ENCODE measurements at places on chromosomes 3 and 15.

GRCh38 chr3:134486577-134487041, 752 bp downstream of the CEP63 start:
- DNase-seq, result no peak

DNA sequence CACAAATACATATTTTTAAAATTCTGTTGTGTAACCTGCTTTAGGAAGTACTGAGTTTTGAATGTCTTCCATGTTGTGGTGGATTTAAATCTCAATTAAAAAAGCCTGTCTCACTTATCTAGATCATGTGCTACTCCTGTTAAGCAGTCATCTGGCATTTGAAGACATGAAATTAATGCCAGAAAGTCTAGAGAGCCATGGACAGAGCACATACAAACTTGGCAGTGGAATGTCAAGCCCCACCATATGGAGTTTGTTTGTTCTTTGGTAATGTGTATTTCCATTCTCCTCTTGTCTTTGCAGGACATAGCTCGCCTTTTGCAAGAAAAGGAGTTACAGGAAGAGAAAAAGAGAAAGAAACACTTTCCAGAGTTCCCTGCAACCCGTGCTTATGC, 39.3 kb upstream of the UTS2B start:
- DNase-seq, result no peak

DNA sequence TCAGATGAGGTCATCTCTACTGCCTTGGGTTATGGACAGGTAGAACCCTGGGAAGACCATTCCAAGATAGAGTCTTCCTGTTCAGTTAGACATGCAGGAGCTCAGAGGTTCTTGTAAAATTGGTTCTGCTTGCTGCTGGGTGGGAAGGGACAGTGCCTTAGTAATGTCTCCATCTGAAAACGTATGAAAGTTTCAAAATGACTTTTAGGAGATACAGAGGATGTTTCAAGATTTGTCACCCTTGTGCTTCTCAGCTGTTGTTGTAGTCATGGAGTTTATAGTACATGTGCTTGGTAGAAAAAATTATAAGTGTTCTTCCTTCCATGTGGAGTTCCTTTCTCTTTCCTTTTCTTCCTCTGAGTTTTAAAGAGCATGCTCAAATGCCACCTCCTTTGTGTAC, 885.2 kb upstream of the CFAP20DC start:
- DNase-seq, result peak; percentile 32

DNA sequence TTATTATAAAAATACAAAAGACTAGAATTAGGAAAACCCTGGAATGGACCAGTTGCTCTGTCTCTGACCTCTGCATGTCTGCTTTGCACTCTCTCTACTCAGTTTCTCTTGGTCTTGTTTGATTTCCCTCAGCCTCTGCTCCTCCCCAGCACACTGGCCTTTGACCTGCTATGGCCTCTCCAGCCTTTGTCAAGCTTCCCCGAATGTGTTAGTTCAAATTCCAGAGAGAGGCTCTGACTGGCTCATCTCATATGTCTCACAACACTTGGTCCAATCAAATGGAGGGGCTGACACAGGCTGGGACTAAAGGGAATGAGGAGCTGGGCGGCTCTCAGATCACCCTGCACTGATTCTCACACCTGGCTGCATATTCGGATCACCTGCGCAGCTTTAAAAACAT, 52.4 kb upstream of the CMTM8 start:
- DNase-seq, result no peak

- no peak for DNase-seq
Measured at GRCh38 chr15:80052597-80053304, 6.7 kb upstream of the ZFAND6 start.

DNA sequence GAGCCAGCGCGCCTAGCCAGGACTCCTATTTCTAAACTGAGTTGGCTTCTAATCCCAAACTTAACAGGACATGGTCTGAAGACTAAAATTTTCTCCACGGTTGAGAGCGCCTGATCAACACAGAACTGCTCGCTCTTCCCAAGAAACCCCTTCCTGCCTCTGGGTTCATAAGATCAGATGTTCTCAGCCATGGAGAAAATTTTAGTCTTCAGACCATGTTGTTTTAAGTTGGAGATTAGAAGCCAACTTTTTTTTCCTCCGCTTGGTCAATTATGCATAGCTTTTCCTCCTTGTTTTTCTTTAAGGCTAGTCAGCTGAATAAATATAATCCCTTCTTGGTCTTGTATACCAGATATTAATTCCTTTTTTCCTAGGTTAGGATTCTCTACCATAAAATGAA, 356.6 kb upstream of the ADAMTS9 start:
- DNase-seq, result no peak

DNA sequence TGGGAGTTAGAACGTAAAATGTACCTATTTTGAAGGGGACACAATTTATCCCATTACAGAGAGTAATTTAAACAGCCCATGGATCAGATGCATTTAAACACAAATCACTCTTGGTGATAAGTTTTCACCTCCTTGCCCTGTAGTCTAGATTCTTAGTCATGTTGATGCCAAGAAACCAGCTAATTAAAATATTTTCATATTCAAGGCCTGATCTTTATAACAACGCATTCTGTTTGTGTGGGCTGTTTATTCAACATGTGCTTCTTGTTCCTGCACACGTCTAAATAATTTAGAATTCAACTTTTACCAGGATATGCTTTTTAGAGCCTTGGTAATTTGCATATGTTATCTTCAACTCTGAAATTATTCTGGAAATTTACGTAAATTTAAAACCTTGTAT, 25.8 kb downstream of the SNX1 start:
- DNase-seq, result no peak

DNA sequence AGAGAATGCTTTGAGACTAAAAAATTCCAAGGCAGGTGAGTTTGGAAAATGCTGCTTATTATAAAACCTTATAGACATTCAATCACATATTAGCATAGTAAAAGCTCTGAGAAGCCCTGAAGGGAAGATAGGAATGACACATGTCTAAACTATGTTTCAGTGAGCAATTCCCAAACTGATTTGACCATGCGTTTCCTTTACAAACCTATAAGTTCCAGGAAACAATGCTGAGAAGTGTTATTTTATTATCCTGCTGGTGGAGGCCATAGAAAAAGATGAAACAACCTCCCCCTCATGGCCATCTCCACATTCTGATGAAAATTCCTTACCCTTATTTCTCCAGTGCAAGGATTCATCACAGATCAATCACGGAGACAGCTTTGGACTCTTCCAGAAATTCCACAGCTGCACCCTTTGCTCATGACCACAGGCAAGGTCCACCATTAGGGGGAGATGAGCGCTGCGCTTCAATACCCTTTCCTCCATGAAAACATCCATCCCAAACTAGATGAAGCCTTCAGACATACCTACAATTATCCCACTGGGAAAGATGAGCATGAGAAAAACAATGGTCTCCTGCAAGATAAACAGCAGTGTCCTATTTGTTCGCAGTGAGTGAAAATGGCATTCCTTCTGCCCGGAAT, 372.1 kb downstream of the MAGI1 start:
- DNase-seq, result no peak

DNA sequence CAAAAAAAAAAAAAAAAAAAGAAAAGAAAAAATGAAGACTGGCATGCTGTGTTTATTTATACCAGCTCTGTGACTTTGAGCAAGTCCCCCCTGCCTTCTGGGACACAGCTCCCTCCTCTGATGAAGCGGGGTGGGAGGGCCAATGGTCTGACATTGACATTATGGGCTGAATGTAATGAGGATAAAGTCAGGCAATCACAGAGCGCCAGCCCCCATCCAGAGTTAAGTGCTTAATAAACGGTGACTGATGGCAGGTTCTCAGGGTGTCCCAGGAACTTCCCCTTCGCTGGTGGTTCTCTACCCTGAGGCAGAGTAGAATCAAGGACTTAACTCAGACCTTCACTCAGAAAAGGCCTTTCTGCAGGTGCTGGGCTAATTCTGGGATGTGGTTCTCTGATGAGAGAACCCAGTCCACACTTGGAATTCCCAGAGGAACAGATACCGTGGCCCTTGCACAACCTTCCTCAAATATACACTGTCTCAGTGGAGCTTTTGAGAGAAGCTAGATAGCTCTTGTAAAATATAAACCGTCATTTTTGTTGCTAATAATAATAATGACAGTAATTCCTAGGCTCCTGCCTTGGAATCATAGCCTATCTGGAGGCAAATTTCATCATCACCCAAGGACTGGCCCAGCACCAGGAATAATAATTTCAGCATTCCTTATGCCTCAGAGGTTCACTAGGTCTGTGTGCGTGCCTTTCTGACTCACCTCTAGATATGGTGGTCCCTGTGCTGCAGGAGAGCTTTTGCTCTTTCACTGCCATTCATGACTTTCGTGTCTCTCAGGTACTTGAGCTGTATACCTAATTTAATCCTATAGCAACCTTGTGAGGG, 115.8 kb downstream of the RPLP1 start:
- no peak for DNase-seq

GRCh38 chr3:5198986-5199731, 11.7 kb downstream of the EDEM1 start:
- DNase-seq, result no peak

GRCh38 chr3:39850716-39851032, 41.3 kb downstream of the MYRIP start:
- DNase-seq, result no peak

GRCh38 chr3:113614402-113614801, 82.0 kb downstream of the USF3 start:
- DNase-seq, result no peak

- DNase-seq, result peak; percentile 18
Measured at GRCh38 chr3:35908366-35909232, 269.3 kb downstream of the ARPP21 start.

DNA sequence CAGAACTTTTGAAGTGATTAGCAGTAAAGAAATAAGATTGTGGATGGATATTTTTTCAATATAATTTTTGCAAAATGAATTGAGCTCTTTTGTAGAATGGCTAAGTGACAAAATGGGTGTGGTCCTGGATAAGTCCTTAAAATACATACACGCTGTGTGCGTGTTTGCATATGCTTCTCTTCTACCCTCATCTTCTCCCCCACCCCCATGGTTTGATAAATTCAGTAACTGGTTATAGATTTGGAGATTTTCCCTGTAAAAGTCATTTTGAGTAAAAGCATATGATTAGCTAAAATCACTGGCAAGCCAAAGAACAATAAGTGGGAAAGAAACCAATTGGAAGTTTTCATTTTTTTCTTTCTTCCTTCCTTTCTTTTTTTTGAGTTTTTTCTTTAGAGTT, 453.9 kb upstream of the MDFIC2 start:
- no peak for DNase-seq

GRCh38 chr3:31880020-31880419, 101.0 kb downstream of the OSBPL10 start:
- DNase-seq, result no peak

GRCh38 chr3:159910991-159911663, 77.5 kb upstream of the IL12A start:
- peak; percentile 46 for DNase-seq

DNA sequence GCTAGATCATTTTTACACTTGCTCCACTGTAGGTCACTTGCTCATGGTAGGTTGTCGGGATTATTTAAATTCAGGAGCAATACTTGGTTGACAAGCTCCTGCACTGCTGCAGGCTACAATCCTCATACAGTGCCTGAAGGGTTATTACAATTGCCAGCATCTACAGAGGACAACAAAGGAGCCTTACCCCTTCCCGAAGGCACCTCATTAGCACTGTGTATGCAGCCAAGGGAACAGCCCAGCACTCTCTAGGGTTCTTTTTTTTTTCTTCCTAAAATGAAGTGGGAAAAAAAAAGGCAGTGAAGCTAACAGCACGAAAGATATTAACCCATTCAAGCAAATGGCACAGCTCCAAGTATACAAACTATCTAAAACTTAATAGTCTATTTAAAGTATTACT, 142.7 kb downstream of the ULK4 start:
- DNase-seq, result no peak

- DNase-seq, result no peak
Measured at GRCh38 chr15:95017666-95018328, 786.4 kb downstream of the MCTP2 start.

DNA sequence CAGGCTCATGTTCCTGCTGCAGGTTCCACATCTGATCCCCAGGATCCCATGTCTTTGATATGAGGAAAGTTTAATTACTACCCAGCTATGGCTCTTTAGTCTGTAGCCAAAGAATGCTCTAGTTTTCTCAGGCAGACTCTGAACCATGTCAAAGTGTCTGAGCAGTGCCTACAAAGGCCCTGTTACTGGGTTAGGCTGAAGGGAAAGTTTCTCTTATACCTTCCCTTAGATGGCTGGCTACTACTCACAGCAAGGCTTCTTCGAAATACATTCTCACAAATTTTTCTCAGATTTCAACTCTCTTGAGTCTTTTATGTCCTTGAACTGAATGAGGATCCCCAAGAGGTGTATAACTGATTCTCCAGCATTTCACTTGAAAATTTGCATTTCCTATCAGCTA, 102.4 kb downstream of the NR1D2 start:
- no peak for DNase-seq

GRCh38 chr3:171345107-171345843, 114.9 kb downstream of the TNIK start:
- DNase-seq, result no peak

- DNase-seq, result no peak
Measured at GRCh38 chr3:187227658-187228258, 30.5 kb downstream of the RTP1 start.

- DNase-seq, result no peak
Measured at GRCh38 chr3:69130689-69131088, 8.3 kb upstream of the LMOD3 start.

GRCh38 chr15:97941572-97941971, 18.9 kb upstream of the ARRDC4 start:
- no peak for DNase-seq
